ENCODE measurements at places on chromosomes 2 and 18.

DNA sequence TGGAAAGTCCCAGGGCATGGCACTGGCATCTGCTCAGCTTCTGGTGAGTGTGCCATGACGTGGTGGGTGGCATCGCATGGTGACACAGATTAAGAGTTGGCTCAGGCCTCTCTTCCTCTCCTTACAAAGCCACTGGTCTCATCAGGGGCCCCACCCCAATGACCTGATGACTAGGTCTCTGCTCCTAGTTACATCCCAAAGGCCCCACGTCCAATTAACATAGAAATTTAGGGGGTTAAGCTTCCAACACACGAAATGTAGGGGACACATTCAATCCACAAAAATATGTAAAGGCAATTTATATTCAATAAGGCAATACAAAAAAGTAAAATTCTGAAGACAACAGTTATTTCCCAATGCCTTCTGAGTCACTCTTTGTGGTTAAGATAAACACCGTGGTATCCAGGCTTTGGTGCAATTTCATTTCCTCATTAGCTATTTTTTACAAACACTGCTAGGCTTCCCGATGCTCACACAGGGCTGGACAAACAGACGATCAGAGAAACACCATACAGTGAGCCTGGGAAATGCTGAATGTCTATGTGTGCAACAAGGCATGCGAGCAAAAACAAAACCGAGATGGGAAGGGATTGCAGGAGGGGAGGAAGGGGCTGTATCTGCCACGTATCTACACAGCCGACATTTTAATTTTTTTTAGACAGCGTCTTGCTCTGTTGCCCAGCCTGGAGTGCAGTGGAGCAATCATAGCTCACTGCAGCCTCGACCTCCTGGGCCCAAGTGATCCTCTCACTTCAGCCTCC is 67.2 kb downstream of the MBP start:
- DNase-seq: no peak

DNA sequence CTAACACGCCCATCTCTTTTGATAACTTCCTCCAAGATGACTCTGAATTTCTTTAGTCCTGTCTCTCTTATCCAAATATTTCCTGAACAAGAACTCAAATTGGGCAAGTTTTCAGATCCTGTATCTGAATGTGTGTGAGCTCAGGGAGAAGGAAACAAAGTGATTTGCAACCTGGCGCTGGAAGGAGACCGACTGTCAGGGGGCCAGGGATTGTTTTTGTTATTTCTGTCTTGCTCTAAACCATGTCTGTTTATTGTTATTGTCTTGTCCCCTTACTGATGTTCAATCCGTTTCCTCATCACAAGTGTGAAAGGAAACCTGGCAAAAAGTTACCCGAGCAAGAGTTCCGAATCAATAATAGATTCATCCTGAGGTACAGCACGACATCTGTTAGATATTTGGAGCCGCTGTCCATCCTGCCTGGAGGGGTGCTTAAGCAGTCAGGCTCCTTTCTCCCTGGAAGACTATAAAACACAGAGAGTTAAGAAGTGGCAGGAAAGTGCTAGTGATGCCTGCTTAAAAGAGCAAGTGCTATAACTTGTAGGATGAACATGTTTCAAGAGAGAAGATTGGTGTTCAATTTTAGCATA is 132.5 kb upstream of the OSR1 start:
- no peak for DNase-seq

DNA sequence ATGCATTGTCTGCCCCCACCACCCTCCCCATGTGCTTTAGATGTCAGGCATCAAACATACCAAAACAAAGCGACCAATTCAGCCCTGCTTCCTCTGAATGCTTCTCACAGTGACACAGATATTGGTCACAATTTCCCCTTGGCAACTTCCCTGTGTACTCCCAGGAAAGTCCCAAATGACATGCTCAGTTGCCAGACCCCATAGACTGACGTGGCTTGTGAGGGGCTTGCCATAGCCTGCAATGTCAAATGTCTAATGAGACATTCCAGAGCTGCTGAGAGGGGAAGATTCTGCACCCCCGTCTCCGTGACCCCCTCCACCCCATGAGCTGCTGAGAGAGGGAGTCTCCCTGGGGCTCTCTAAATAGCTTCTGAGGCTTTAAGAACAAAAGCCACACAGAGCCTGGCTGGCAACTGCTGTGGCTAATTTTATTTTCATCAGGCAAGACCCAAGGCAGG is 47.3 kb downstream of the RFTN2 start:
- DNase-seq: peak; percentile 81

GRCh38 chr2:177355874-177356273 is 36.7 kb upstream of the AGPS start:
- DNase-seq: no peak

DNA sequence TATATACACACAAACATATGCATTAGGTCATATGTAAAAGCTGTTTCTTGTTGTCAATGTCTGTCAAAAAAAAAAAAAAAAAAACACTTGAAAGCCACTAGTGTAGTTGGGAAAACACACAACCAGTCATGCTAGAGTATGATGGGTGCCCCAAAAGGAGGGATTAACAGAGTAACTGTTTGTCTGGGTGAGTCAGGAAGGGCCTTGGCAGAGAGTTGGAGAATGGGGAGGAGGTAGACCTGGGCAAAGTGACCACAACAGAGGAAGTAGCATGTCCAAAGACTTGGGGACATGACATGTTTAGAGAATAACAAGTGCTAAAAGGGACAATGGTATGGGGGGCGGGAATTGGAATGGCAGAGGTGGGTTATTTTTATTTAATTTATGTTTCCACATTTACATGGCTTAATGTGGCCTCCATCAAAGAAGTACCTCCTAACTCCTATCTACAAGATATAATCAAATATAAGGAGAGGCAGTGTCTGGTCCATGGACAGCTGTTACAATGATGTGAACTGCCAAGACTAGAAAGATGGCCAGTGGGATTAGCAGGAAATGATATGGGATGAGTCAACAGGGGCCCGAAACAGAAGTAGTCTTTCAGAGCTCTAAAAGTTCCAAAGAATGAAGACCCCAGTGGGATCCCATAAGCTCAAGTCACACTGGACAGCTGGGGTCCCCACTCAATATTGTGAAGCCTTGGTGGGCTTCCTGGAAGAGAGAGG is 99.9 kb upstream of the ZFP36L2 start:
- DNase-seq: no peak

DNA sequence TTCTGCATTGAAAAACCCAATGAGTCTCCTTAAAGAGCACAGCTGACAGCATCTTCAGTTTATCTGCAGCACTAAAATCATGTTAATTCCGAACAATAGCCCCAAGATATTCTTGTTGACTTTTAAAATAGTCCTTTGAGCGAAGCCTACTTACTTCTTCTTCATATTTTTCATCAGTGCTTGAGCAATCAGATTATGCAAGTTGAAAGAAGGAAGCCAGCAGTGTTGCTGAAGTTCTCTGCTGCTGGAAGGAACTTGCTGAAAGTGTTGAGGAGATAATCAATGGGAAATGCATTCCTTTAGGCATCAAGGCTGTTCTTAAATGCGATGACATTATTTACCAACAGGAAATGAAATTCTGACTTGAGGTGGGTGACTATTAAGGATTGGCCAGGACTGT is 105.9 kb upstream of the SNTG2 start:
- DNase-seq: no peak

GRCh38 chr2:217911283-217912097 is 91.3 kb downstream of the TNS1 start:
- no peak for DNase-seq

- no peak for DNase-seq
These were observed 287.8 kb upstream of the CCDC68 start for GRCh38 chr18:55247032-55247431.

DNA sequence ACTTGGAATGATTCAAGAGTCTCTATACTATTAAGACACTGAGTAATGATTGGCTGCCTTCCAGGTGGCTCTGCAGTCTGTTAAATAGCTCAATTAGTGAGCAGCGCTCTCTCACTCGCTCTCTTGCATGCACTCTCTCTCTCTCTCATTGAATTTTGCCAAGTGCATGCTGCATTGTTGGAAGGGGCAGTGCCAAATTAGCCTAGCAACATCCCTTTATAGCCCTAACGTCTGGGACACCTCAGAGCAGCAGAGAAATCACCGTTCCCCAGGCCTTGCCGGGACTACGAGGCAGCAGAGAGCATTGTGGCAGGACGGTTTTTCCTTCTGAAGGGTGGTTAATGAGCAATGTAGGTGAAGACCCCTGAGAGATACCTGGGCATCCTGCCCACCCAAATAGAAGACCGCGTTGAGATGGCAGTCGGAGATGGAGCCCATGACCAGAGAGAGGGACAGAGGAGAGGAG is 447.6 kb upstream of the POU3F3 start:
- DNase-seq: no peak

GRCh38 chr18:54879691-54880090 is 51.4 kb downstream of the RAB27B start:
- DNase-seq: no peak

- DNase-seq: no peak
These were observed 631.8 kb upstream of the SETBP1 start for GRCh38 chr18:44048846-44049245.

DNA sequence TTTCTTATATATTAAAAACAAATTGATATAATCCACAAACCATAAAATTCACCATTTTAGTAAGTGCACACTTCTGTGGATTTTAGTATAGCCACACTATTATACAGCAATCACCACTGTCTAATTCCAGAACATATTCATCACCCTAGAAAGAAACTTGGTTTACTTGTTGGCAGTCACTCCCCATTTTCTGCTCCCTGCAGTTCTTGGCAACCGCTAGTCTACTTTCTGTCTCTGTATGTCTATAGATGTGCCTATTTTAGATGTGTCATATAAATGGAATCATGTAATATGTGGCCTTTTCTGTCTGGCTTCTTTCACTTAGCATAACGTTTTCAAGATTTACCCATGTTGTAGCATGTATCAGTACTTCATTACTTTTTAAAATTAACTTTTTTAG is 5.7 kb downstream of the CKAP2L start:
- DNase-seq: no peak

DNA sequence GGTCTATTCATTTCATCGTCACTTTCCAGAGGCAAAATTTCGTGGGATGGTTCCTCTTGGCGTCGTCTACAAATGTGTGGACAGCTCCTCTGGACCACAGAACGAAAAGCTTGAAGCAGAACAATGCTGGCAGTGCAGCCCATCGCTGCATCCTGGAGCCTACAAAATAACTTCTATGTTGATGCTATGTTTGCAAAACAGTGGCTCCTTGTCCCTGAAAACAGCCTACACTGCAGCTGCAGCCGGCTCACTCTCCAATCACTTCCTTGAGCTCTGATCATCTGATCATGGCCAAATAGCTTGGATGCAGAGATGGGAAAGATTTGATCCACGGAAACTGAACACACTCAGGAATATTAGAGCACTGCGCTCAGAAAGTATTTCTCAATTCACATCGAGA is 60.0 kb downstream of the DOCK10 start:
- DNase-seq: peak; percentile 63

DNA sequence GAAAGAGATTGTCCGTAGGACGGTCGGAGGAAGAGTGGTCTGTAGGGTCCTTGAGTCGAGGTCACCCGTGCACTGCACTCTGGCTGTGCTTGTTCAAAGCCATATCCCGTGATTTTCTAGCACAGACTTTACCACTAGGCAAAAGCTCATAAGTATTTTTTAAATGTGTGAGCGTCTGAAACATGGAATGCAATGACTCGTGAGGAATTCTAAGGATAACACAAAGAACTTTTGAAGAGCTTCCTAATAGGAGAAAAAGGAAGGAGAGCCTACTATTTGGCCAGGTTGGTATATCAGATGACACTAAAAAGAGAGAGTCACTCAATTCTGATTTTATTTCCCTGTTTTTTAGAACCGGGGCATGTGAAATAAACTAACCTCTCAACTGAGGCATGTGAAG is 68.3 kb downstream of the CD28 start:
- no peak for DNase-seq

Measured in occipital lobe (tissue), 3 donors.